ENCODE measurements at places on chromosomes 3 and 15.

DNA sequence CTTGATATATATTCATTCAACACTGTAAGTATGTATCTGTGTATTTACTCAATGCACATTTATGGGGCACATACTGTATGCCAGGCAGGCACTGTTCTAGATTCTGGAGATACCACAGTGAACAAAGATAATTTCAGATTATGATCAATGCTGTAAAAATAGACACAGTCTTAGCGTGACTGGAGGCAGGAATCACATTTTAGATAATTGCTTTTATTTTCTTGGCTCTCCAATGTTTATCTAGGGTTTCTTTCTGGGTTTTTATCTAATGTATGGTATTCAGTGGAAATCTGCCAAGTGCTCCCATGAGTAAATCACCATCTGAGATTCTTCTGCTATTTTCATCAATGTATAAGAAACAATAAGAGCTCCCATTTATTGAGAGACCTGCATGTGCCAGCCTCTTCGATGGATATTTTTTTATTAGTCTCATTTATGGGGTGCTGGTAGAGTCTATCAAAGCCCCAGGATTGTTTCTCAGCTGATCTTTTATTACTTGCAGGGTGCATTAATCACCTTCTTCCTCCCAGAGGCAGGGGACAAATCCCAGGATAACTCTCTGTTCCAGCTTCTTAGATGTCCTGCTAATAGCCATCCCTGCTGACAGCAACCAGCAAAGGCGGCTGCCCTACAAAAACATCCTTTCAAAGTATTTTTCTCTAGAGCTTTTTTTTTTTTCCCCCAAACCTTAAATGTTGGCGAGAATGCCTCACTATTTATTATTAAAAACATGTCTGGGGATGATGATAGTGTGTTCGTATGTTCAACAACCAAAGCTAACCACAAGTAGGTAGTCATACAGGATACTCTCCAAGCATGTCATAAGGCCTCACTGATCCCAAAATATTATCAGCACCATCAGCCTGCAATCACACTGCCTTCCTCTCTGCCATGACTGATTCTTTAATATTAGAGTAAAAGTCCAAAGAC lies 331.0 kb upstream of the RASGRP1 start:
- DNase-seq = peak; percentile 72

GRCh38 chr15:45200799-45201556 lies 13.2 kb upstream of the SHF start:
- peak; percentile 90 for DNase-seq

GRCh38 chr3:136305879-136306278 lies 55.7 kb downstream of the PCCB start:
- DNase-seq = no peak

DNA sequence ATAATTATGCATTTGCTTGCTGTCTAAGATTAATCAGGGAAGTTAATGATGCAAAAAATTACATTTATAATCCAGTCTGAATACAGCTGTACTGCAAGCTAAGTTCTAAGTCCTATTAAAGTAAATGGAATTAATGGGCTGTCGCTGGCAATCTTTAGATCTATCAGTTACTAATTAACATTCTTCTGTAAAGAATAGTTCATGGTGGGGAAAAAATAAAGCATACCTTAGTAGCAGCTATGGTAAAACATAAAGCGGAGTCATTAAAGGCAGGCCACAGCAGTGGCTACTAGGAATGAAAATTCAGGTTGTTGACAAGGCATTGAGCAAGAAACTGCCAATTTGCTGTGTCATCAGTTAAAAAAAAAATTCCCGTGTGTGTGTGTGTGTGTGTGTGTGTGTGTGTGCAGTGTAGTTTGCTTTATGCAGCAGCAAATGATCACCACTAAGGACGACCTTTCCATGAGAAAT lies 129.8 kb downstream of the ZNF385D start:
- DNase-seq = no peak

GRCh38 chr3:56180433-56180832 lies 287.8 kb downstream of the ERC2 start:
- DNase-seq = no peak

GRCh38 chr3:133301194-133301593 lies 98.7 kb upstream of the BFSP2 start:
- DNase-seq = peak; percentile 73

GRCh38 chr3:26768068-26768651 lies 145.6 kb downstream of the LRRC3B start:
- no peak for DNase-seq

- DNase-seq = no peak
Observed at GRCh38 chr15:40906991-40907802, 12.9 kb downstream of the VPS18 start.

DNA sequence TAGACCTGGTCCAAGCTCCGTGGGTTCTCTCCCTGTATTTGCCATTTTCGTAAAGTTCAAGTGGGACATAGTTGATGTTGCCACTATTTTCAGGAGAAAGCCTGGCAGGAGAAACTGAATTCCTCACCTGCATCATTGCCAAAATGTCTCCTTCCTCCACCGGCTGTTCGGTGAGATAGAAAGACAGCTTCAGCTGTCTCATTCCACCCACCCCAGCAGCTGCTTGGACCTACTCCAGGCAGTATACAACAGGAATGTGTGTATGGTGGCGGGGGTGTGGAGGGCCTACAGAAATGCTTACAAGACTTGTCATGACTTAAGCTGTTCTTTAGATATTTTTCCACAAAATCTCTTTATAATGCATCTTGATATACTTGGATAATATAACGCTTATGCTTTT lies 132.7 kb upstream of the RAP2B start:
- DNase-seq = no peak

- no peak for DNase-seq
Observed at GRCh38 chr3:117356091-117356705, 646.6 kb downstream of the TUSC7 start.

DNA sequence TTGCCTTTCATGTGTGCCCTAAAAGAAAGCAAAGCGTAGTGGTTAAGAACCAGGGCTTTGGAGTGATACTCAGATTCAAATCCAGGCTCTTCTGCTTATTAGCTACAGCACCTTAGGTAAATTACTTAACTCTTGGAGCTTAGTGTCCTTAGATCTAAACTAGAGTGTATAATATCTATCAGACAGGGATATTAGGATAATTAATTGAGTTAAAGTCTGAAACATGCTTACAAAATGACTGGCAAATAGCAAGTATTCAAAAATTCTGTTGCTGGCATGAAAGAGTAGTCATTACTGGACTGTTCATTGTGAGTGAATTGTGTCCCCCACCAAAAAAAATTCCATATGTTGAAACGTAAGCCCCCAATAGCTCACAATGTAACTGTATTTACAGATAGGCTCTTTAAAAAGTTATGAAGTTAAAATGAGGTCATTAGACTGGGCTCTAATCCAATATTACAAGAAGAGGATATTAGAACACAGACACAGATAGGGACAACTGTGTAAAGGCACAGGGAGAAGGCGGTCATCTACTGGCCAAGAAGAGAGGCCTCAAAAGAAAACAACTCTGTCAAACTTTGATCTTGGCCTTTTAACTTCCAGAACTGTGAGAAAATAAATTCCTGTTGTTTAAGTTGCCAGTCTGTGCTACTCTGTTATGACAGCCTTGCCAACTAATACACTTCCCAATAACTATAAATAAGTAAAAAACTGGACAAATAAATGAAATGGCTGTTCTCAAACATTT lies 60.4 kb upstream of the LRRC3B start:
- no peak for DNase-seq

DNA sequence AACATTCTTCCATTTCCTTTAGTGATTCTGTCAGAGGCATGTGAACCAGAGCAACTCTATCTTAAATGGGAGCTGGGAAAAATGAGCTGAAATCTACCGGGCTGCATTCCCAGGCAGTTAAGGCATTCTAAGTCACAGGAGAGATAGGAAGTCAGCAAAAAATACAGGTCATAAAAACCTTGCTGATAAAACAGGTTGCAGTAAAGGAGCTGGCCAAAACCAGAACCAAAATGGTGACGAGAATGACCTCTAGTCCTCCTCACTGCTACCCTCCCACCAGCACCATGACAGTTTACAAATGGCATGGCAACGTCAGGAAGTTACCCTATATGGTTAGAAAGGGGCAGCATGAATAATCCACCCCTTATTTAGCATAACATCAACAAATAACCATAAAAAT lies 66.4 kb downstream of the B3GALNT1 start:
- no peak for DNase-seq

DNA sequence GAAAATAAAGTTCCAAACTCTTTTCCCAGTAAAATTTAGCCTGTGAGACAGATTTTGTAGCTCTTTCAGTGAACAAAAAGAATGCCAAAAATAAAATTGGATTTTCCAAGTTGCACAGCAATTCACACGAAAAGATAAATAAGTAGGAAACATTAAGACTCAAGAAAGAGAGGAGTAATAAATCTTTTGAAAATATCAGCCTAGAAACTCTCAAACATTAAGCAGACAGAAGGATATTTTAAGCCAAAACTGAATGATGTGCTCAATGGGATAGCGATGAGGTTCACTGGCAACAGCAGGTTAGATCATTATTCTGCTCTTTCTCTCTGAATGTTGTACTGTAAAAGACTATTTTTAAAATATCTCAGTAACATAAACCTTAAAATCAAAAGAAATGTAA lies 115.0 kb downstream of the STAG1 start:
- DNase-seq = no peak

DNA sequence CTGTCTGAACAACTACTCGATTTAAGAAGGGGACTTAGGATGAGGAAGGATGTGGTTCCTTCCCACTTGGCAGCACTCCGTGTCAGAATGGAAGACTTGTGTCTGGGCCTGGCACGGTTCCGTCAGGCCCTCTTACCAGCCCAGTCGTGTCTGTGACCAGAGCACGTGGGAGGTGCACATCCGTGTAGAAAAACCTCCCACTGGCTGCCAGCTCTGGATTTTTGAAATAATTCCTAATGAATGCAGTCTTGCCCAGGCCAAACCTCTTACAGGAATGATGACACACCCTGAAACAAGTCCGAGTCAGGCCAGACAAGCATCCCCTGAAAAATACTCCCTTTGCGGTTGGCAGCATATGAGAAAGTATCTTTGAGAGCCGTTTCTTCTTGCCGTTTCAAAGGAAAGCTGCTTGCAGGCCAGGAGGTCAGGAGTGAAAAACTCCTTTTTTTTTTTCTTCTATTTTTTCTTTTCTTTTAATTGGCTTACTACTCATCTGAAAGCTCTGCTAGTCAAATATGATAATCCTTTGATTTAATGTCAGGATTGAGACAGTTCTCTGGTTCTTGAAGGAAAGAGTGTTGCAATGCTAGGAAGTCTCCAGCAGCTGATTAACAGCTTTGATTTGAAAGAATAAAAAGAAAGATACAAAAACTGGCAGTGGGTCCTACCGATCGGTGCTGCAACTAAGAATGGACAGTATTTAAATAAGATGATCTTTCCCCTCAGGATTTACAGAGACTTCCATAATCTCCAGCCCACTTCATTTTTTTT lies 19.8 kb downstream of the IL1RAP start:
- peak; percentile 96 for DNase-seq

DNA sequence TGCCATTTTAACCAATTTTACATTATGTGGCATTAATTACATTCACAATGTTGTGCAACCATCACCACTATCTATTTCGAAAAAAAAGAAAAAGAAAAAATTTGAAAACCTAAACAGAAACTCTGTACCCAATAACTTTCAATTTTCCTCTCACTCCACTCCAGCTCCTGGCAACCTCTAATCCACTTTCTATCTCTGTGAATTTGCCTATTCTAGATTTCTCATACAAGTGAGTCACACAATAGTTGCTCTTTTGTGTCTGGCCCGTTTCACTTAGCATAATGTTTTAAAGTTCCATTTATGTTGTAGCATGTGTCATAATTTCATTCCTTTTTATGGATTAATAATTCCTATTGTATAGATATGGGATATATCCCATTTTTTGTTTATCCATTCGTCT lies 53.3 kb upstream of the TBC1D5 start:
- no peak for DNase-seq

GRCh38 chr3:105904251-105904650 lies 35.4 kb upstream of the CBLB start:
- no peak for DNase-seq

Data from RCC 7860 (cell line).